ENCODE measurements at places on chromosomes 4 and X. TPM values are rescaled to one million over a fixed set of nuclear protein-coding genes. Genes with fewer than 3 reads are reported as not detected.

DNA sequence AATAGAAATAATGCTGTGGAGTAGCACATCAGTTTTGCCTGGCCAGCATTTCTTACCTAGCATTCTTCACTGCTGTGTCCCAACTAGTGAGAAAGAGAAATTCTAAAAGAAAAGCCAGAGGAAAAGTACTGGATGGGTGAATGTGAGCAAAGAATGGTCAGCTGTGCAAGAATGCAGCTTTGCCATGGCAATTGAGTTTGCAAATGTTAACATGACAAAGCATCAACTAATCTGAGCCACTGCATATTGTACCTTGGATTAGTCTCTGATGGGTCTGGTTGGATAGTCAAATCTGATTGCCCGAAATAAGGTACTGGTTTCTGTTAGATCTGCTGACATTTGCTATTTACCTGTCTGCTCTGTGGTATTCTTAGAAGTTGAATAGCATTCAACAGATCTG lies 38.7 kb downstream of the ADD1 start:
- no peak for DNase-seq

DNA sequence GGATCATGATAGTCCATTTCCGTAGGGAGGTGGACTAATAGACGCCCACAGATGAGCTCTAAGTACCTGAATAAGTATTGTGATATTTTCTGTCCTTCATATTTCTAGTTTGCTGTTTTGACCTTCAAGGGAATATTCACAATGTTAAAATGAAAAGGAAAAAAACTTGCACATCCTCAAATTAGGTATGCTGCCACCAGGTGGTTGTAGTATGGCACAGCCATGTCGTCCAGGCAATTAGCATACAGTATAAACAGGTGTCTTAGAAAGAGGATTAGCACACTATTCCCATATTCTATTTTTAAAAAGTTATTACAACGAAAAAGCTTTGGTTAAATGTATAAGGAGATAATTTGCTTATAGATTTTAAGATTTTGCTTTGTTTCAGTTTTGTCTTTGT lies 802.0 kb downstream of the RPA4 start:
- DNase-seq = no peak

DNA sequence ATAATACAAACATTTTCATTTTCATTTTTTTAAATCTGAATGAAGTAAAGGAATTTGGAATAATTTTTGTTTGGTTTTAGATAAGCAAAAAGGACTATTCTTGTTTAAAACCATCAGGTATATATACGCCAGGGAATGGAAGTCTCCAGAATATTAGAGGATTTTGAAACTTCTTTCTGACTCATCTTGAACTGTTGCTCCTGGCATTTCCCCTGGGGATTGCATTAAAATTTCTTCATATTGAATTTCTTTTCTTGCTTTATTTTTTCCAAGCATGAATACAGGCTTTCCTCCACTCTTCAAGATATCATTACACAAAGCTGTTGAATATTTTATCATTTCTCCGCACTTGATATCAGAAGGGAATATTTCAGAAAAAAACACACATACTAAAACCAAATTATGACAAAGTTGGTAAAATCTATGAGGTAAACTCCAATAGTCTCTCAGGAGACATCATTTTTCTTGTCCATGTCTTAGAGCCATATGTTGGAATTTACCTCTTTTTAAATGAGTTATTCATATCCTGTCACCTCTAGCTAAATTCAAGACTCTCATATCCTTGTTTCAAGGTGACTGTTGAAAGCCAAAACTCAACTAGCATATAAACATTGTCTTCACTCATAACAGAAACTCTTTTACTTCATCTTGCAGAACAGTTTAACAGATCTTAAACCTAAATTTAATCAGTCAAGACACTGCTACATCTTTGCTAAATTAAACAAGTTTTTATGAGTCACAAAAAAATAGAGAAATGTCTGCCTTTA lies 20.7 kb upstream of the CSN1S1 start:
- no peak for DNase-seq

- no peak for DNase-seq
These were observed 15.2 kb downstream of the CAPN6 start for GRCh38 chrX:111254896-111255693.

- DNase-seq = no peak
These were observed 6.5 kb downstream of the TEX13D start for GRCh38 chrX:124338733-124339514.

DNA sequence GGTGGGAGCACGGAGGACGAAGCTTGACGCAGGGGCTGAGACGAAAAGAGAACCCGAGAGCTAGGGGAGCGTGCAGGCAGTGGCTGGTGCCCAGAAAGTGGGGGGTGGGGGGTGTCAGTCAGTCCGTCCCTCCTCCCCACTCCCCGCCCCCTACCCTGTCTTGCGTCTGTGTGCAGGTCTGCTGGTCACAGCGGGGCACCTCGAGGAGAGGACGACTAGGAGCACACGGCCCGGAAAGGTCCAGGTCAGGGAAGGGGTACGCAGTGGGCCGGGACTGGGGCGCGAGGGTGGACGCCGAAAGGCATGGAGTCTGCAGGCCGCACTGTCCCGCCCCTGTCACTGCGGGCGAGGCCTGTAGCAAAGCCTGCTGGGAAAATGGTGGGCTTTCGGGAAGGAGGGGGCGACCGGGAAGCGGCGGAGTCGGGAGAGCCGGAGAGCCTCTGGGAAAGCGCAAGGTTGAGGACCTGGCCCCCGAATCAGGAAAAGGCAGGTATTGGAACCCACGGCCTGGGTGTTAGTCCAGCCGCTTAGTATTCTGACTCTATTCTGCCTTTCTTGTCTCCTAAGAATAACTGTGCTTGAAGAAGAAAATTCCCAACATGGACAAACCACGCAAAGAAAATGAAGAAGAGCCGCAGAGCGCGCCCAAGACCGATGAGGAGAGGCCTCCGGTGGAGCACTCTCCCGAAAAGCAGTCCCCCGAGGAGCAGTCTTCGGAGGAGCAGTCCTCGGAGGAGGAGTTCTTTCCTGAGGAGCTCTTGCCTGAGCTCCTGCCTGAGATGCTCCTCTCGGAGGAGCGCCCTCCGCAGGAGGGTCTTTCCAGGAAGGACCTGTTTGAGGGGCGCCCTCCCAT lies 769 bp downstream of the TCEAL1 start:
- peak; percentile 8 for DNase-seq

DNA sequence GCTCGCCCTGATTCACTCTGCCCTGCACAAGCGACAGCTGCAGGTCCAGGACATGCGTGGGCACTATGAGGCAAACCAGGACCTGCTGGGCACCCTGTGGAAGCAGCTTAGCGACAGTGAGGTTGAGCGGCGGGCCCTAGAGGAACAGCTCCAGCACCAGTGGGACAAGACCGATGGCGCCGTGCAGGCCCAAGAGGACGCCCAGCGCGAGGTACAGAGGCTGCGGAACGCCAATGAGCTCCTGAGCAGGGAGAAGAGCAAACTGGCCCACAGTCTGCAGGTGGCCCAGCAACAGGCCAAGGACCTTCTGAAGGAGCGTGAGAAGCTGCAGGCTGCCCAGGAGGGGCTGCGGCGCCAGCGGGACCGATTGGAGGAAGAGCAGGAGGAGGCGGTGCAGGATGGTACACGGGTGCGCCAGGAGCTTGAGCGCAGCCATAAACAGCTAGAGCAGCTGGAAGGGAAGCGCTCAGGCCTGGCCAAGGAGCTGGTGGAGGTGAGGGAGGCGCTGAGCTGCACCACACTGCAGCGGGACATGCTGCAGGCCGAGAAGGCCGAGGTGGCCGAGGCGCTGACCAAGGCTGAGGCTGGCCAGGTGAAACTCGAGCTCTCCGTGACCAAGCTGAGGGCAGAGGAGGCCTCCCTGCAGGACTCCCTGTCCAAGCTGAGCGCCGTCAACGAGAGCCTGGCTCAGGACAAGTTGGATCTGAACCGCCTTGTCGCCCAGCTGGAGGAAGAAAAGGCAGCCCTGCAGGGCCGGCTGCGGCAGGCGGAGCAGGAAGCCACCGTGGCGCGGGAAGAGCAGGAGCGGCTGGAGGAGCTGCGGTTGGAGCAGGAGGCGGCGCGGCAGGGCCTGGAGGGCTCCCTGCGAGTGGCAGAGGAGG lies 12.8 kb downstream of the SMIM10L2A start:
- DNase-seq = no peak

DNA sequence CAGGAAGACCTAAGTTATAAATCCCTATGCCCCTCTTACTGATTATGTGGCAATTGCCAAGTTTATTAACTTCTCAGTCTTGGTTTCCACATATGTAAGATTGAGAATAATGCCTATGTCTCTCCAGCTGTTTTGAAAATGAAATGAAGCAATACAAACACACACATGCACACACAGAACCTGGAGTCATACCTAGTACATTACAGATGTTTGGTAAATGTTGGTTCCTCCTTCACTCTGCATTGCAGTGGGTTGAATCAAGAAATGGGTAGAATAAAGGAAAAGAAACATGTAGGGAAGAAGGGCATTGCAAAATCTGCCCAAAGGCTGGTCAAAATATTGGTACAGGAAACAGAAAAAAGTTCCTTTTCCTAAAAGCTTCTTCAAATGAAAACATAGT lies 309.9 kb upstream of the EMCN start:
- DNase-seq = no peak

DNA sequence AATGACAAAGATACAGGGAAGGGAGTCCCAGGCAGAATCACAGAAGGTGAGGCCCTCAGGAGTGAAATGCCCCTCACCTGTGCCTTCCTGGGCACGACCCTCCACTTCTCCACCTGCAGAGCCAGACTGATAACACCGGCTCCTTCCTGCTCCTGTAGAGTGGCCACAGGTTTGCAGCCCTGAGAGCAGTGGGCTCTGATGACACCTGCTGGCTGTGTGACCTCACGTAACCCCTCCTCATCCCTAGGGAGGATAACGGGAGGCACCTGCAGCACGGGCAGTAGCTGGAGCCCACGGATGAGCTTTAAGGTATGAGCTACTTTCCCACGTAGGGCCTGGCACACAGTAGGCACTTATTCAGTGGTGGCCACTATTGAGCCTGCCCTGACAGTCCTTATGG lies 25.5 kb upstream of the MAN2B2 start:
- DNase-seq = no peak

DNA sequence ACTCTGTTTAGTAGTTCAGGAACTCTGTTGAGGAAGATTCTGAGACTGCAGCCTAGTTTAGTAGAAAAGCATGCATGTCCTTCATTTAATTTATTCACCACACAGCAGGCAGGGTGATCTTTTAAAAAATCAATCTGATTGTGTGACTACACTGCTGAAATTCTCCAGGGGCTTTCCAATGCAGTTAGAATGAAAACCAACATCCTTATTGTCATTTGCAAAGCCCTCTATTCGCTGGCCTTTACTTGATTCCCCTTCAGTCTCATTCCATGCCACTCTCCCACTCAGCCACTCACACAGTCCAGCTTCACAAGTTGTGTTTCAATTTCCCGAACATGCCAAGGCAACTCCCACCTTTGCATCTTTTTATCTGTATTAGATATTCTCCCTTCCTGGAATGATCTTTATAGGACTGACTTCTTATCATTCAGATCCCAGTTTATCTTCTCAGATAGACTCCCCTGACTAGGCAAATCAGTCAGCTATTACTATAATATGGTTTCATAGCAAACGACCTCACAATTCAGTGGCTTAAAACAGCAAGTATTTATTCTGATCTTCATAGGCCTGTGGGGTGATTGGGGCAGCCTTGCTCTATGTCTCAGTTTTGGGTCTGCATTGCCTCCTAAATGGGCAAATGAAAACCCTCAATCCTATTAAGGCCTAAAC lies 21.3 kb upstream of the FTHL17 start:
- DNase-seq = no peak

DNA sequence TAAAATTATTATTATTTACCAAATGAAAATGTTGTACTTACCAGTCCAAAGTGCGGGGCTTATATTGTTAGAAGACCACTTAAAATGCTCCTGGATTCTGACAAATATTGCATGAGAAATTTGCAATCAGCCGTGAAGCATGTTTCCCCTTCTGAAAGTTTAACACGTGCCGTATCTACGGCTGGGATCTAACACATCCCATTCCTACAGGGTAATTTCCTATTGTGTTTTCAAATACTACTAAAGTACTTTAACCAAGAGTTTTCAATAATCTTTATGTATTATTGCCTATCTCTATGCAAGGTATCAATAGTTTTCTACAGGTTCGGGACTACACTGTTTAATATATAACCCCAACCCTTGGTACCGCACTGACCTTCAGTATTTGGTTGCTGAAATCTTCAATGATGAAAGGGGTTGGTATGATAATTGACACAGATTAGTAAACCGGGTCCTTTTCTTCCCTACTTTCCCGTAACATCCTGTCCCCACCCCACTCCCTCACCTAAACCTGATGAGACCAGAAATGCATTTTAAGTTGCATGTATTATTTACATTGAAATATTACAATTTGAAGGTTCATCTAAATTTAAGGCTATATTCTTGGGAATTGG lies 795 bp upstream of the BRWD3 start:
- no peak for DNase-seq

DNA sequence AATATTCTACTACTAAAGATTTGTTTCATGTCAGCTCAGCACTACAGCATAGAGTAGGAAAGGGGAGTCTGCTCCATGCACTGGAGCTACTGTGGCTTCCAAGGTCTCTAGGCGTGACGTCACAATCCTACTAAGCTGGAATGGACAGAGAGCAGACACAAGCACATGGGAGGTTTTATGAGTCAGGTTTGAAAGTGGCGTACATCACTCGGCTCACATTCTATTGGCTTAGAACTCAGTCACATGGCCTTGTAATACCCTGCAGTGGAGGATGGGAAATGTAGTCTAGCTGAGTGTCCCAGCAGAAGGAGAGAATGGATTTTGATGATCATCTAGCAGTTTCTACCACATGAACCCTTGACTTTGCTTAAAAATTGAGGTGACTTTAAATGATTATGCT lies 624.8 kb upstream of the ATOH1 start:
- no peak for DNase-seq

GRCh38 chr4:181582595-181582994 lies 660.6 kb upstream of the TENM3 start:
- no peak for DNase-seq

DNA sequence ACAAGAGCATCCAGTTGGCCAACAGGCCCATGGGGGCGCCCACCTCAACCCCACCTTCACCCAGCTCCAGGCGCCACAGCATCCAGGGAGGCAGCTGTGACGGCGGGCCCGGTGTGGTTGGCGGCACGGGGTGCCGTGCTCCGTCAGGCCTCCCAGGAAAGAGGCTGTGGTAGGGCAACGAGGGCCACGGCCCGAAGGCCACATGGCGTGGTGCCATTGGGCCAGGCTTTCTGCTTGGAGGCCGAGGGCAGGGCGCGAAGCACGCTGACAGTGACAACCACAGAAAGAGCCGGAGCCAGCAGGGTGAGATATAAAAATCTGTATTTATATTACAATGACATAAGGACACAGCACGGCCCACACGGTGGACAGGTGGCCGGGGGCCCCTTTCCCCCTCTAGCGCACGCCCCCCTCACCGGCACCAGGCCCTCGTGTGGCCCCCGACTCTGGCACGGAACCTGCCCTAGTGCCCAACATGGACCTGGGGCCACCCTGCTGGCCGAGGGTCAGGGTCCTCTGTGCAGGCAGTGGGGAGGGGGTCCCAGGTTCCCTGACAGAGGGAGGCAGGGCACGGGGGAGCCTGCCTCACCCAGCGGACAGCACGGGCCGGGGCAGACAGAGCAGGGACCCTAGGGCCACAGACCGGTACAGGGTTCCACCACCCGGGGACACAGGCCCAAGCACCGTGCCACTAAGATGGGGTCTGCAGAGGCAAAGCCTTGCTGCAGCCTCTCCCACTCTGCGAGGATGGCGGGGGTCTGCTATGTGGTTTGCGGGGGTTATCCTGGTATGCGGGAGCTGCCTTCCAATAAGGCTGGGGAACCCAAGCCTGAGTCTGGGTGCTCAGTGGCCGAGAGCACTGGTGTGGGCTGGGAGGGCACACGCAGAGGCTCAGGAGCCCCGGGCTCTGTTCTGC lies 5.5 kb upstream of the HAUS3 start:
- no peak for DNase-seq

- no peak for DNase-seq
These were observed 6.8 kb upstream of the S100G start for GRCh38 chrX:16643176-16643575.

USP17L17 gene
- not detected for total RNA-seq

SMIM14 gene
- 0.36 TPM for total RNA-seq
